ENCODE measurements at places on chromosomes 1 and 21.

- peak; percentile 42 for DNase-seq
These were observed 144.0 kb downstream of the ROR1 start for GRCh38 chr1:63917571-63918417.

GRCh38 chr1:201696217-201696761 lies 132.7 kb upstream of the IPO9 start:
- DNase-seq: no peak

DNA sequence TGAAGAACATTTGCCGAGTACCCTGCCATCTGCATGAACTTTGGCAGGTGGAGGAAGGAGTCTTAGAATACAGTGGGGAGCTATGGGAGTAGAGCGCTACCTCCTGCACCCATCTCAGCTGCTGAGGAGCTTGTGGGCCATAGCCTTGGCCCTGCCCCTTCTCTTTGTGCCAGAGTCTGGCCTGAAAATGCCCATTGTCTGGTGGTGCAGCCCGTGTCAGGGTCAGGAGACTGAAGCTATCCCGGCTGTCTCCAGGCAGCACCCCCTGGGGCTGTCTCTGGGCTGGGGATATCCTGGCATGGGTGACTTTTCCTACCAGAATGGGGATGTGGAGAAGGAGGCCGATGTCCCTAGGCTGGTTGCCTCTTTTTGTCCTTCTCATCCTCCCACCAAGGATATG lies 7.3 kb downstream of the IPO13 start:
- DNase-seq: no peak

- DNase-seq: no peak
These were observed 41.5 kb downstream of the STYXL2 start for GRCh38 chr1:167135281-167135840.

- DNase-seq: no peak
These were observed 218.6 kb downstream of the GRIK1 start for GRCh38 chr21:29721221-29721620.

- no peak for DNase-seq
These were observed 3.6 kb downstream of the DENND4B start for GRCh38 chr1:153942766-153943549.

- DNase-seq: no peak
These were observed 65.8 kb downstream of the NOS1AP start for GRCh38 chr1:162135271-162135775.

DNA sequence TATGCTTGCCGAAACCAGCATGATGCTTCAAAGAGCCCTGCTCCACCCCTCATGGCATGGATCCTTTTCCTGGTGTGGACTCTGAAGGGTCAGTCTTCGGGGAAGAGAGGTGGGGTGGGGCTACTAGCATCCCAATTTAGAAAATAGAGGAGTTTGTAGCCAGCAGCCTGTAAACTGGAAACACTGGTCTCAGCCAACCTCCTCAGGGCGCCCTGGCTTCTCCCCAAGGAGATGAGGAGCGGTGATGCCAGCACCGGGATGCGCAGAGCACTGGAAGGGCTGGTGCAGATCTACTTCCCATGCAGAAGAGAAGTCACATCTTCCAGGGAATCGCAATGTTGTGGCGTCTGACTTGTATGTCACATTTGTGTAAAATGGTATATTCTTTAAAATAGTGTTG lies 6.4 kb upstream of the IKBKE start:
- no peak for DNase-seq

DNA sequence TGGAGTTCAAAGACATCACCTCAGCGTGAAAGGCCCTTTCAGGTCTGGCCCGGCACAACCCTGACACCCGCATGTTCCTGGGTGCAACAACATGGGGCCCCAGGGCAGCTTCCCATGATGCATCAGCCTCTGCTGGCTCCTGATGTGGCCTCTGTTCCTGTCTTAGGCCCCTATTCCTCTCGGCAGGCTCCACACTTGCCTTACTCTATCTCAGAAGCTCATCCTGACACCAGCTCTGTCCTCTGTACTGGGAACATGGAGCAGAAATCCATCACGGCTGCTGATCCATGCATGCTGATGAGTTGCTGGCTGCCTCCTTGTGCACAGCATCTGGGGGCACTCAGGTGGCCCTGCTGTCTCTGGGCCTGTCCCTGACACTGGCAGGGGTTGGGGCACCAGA lies 74.6 kb downstream of the ADARB1 start:
- no peak for DNase-seq

GRCh38 chr1:67257173-67257535 lies 50.5 kb upstream of the IL12RB2 start:
- no peak for DNase-seq

DNA sequence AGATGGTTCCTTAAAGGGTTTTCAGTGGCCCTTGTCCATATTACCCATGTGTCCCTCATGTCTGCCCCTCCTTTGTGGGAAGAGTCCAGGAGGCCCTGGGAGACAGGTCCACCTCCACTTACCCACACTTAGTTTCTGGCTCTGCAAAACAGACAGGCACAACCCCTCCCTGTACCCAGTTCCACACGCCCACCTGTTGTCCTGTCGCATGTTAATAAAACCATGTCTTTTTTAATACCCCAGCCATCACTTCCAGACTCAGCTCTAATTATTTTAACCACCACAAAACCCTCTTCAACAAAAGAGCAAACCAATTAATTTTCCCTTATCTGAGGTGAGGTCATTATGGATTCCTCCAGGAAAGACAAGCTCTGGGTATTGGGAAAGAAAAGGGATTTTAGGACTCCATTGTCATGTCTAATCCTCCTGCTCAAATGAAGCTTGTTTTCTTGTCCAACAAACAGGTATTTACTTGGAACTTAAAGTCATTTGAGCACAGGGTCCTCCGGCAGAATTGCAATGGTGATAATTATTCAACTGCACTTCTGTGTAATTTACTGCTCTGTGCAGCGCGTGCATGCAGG lies 68.9 kb downstream of the CCDC185 start:
- no peak for DNase-seq

DNA sequence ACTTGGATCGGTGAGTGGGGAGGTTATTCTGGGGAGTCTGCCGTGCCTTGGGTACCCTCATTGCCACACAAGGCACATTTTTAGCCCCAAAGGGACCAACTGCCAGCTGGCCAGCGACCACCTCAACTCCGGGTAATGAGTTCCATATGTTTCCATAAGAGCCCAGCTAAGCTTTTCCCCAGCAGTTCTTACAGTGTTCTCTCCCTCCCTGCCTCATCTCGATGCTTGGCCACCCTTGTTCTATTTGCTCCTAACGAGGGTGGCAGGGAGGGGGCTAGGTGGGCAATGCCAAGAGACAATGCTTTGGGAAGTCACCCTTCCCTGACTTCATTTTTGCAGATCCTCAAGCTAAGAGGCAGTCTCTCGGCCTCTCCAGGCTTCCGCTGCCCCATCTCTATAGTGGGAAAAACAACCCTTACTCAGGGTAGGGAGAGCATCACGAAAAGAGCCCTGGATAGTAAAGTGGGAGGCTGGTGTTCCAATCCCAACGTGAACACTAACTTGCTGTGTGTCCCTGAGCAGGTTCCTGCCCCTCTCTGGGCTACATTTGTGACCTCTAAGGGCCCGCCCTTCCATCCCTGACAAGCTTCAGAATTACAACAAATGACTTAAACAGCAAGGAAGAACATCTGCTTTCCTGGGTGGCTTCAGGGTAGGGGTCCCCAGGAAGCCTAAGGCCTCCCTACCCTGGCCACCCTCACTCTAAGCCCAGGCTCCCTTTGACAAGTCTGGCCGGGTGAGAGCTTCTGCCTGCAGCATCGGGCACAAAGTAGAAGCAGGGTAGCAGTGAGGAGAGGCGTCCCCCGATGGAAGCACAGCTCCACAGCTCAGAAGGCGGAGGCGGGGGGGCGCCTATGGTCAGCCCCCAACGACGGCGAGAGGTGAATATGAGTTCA lies 5.8 kb downstream of the ID3 start:
- DNase-seq: no peak

DNA sequence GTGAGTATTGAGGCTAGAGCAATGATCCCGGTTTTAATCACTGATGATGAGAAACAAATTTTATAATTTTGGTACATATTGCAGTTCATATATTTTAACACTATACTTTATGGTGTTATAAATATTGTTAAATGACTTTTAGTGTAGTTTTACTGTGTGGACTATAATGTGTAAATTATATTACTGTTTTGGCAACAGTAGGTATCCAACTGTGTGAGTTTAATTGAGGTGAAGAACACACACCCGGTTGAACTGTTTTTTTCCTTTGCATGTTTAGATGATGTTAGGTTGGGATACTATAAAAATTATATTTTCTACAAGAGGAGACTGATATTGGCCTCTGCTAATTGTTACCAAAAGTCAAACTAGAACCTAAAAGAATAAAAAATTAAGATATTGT lies 166.5 kb downstream of the SDCCAG8 start:
- no peak for DNase-seq

GRCh38 chr1:233281711-233282581 lies 13.6 kb downstream of the PCNX2 start:
- peak; percentile 38 for DNase-seq

GRCh38 chr1:63294803-63295594 lies 27.4 kb upstream of the FOXD3 start:
- DNase-seq: no peak

GRCh38 chr1:220222939-220223338 lies 49.3 kb downstream of the RAB3GAP2 start:
- no peak for DNase-seq

- DNase-seq: no peak
These were observed 68.6 kb downstream of the LHX8 start for GRCh38 chr1:75202751-75203150.

- DNase-seq: no peak
These were observed 34.2 kb downstream of the LMO4 start for GRCh38 chr1:87362834-87363426.

- peak; percentile 1 for DNase-seq
These were observed 70.2 kb downstream of the TRIM11 start for GRCh38 chr1:228336308-228337030.

- no peak for DNase-seq
These were observed 7.5 kb upstream of the DPT start for GRCh38 chr1:168736520-168736919.

DNA sequence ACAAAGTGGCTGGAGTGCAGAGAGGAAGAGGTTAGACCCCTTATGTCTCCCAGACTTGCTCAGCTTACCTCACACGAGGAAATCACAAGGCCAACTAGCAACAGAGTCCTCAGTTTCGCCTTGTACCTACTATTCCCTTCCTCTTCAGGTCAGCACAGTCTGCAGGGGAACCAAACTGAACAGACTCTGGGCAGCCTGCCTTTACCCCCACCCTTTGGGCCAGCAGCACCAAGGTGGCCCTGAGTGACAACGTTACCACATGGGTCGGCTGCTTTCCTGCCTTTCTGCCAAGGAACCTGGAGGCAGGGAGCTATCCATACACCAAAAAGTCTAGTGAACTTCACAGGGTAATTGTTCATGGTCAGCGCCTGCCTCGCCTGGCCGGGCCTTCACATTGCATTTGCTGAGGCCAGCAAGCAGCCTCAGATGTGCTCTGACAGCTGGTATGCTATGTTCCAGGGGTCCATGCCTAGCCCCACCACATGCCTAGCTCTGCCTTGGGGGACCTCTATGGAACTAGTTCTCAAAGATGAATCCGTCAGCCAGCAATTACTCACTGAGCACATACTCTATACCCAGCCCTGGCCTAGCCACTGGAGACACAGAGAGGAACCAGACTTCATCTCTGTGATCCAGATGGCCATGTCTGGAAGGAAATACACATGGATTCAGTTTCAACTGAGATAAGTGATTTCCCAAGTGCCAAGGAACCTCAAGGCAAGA lies 69.6 kb downstream of the DMAP1 start:
- no peak for DNase-seq

Measured in activated naive CD4-positive, alpha-beta T cell treated with anti-CD3 and anti-CD28 coated beads for 36 hours (primary cell).